ENCODE measurements at places on chromosomes 11 and 22.

- DNase-seq, result no peak
Measured at GRCh38 chr11:27348340-27348873, 14.6 kb downstream of the CCDC34 start.

DNA sequence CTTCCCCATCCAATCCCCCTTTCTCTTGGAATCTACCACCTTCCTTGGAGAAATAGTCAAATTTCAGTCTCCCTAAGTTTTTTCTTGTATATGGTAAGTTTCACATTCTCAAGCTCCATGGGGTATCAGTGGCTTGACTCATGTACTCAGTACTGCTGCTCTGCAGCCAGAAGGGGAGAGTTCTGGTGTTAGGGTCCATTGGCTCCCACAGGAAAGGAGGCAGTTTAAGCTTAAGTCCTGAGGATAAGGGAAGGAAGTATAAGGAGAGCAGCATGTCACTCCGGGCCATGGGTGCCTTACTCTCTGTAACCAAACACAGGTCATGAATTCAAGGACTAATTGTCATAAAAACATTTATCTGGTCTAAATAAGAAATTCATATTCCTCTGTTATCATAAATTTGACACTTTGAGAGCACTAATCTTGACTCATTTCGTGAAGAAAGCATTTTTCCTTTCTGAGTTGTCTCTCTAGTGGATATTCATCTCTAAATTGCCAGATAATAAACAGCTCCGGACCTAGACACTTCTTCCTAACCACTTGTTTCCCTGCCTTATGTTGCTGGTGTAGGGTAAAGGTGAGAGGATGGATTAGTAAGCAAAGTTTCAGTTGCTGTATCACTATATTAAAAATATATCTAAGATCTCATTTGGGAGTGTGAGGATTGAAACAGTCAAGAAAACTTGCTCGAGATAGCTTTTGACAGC, 20.1 kb upstream of the SORL1 start:
- DNase-seq, result no peak

DNA sequence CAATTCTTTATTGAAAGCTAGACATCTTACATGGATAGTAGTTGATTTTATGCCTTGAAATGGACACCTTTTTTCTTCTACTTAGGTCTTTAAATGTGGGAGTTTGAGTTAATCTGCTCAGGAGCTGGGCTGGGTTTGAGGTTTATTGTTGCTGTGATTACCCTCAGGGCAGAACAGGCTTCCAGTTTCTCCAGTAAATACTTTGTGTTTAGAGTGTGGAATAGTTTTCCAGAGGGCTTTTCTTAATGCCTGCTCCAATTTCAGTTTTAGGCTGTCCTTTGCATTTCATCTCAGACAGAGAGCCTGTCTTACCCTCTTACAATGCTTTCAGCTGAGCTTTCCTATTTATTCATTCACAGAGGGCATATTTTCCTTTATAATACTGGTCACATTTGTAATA, 69.9 kb upstream of the ADORA2A start:
- no peak for DNase-seq

- no peak for DNase-seq
Measured at GRCh38 chr11:45395947-45396346, 109.8 kb upstream of the SYT13 start.

DNA sequence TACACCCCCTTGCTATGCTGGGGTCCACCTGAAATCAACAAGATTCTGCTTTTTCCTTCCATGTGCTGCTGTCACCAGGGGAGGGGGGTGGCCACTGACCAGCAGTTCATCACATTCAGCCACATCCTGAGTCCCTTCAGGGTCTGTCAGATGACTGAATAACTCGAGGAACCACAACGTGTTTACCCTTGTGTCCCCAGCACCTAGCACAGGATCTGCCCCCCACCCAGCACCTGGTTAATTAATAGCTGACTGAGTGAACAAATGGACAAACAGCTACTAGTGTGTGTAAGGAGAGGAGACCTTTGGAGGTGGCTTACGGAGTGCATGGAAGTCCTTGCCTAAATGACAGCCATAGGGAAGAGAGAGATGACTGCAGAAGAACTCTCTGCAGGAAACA, 119.5 kb upstream of the NCAM1 start:
- no peak for DNase-seq

GRCh38 chr11:83571302-83571701, 285.1 kb upstream of the CCDC90B start:
- DNase-seq, result no peak

- DNase-seq, result no peak
Measured at GRCh38 chr22:39530692-39531331, 1.7 kb downstream of the RPS19BP1 start.

- no peak for DNase-seq
Measured at GRCh38 chr11:67429038-67429668, 859 bp downstream of the RPS6KB2 start.

- no peak for DNase-seq
Measured at GRCh38 chr11:92211576-92212167, 12.9 kb upstream of the FAT3 start.

DNA sequence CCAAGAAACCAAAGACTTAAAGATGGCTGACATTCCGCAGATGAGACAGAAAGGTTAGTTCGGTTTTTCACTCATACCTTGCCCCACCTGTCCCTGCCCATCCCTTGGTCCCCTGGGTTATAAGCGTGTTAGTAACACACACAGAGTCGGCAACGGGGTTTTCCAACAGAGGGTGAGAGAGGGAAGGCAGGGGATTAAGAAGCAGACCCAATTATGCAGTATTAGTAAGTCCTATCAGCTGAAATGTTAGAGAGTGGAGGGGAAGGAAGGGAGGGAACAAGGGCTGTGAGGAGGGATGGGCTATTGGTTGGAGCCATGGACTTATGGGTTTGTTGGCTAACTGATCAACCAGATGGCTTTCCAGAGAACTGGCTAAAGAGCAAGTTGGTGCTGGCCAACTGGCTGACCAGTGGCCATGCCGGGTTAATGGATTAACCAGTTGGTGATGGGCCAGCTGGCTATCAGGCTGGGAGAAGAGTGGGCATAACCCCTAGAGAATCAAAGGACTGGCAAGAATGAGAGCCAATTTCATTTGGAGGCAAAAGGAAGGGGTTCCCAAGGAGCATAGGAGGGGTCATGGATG, 45.5 kb downstream of the NRXN2 start:
- no peak for DNase-seq

GRCh38 chr11:15180212-15180792, 65.6 kb downstream of the INSC start:
- DNase-seq, result no peak

GRCh38 chr22:20147237-20147988, 3.4 kb downstream of the CCDC188 start:
- no peak for DNase-seq

DNA sequence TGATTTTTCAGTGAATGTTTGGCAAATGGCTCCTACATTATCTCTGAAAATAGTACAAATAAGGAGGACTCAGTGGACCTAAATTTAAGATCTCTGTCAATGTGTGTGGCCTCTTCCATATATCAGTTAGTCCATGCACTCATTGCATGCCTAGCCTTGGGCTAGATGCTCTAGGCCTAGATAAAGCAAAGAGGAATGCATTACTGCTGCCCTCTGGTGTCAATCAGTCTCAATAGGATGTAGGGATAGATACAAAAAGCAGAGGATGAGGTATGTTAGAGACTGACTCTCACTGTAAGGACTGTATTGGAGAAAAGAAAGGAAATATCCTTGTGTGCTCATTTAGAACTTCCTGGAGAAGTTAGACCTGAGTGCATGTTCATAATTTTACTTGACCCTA, 42.0 kb downstream of the MS4A2 start:
- DNase-seq, result peak; percentile 7

DNA sequence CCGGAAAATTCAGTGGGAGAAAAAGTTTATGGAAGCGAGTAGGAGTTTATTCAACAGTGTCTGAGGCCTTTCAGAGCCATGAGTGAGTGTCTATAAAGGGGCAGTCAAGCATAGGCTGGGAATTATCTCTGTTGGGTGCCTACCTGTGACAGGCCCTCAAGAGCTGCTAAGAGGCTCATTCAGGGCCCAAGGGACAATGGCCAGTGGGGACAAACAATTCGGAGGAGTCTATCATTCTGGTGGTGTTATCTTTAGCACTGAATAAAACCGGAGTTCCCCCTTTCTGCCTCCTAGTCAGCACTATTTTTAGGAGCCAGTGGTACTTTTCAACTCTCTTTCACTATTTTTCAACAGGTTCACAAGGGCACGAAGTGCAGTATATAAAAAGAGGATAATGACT, 89.5 kb upstream of the HTATIP2 start:
- DNase-seq, result no peak

DNA sequence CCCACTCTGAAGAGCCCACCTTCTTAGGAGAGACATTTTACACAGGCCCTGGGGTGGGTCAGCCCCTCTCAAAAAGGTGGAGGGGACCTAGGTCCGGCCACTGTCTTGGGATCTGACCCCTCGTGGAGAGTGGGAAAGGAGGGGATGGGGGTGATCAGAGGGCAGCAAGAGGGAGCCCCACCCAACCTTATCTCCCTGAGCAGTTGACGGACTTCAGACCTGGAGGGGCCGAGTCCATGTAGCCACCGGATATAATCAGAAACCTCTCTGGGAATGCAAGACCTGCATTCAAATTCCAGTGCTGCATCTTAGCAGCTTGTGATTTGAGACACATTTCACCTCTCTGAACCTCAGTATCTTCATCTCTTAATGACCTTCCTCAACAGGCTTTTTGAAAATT, 44.0 kb downstream of the TP53I11 start:
- no peak for DNase-seq

GRCh38 chr22:17980015-17980590, 44.3 kb downstream of the MICAL3 start:
- no peak for DNase-seq

DNA sequence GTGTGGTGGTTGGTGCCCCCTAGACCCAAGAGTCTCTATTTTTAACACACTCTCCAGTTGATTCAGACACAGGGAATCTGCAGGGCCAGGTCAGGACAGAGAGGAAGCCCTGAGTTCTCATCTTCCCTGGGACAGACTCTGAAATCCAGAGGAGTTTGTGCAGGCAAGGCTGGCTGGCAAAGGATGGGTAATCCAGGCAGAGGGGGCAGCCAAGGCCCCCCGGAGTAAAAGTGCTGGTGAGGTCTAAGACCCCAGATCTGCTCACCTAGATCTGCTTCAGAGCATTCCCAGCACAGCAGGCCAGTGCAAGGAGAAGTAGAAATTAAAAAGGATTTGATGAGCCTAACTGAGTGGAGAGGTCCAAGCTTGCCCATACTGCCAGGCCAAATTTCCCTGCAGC, 40.6 kb upstream of the MN1 start:
- DNase-seq, result no peak

DNA sequence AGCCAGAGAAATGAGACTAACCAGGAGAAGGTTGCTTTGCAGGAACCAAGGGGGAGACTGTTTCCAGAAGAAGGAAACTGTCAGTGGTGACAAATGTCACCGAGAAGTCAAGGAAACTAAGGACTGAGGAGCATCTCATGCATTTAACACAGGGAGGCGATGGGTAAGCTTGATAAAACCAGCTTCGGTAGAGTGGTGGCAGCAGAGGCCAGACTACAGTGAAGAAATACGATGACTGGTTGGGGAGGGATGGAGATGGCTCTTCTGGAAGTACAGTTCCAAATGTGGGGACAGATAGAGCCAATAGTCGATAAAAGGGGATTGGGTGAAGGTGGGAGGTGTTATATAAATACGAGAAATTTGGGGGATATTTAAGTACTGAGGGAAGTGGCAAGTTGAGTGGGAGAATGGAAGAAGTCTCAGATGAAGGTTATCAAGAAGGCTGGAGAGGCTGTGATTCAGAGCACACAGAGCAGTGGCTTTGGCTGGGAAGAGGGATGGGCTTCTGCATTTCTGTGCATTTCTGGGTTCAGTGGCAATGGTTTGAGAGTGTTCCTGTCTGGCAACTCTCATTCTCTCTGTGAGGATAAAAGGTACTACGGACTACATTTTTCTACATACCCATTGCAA, 29.2 kb downstream of the SC5D start:
- peak; percentile 33 for DNase-seq

GRCh38 chr11:86464509-86465221, 90.0 kb downstream of the CCDC81 start:
- DNase-seq, result no peak

DNA sequence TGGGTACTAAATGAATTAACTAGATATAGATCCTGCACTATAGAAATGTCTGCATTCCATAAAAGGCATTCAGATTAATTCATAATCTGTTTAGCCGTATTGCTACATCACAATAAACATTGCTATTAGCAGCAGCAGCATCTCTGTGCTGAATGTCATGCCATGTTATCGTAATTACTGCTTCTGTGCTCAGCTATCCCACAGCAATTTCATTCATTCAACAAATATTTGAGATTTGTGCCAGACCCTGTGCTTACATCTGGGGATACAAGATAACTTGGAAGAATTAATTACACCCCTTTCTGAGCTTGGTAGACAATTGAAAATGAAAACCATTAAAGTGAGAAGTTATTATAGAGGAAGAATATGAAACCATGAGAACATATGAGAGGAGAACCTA, 185.8 kb upstream of the C11orf87 start:
- DNase-seq, result no peak

- no peak for DNase-seq
Measured at GRCh38 chr22:49366437-49366836, 461.2 kb downstream of the BRD1 start.

DNA sequence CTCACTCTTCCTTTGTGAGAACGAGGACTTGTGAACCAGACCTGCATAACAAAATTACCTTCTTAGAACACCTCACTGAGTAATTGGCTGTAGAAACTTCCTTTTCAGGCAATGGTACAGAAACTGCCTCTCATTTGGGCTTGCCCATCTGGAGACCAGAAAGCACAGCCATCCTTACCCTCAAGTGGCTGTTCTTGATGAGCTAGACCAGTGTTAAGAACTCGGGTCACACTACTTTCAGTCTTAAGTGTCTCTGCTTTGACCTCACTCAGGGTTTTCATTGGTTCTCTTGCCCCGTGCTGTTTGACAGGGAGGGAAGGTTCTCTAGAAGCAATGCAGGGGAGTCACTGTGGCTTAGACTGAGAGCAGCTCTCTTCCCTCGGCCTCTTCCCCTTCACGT, 29.3 kb downstream of the NAT10 start:
- DNase-seq, result no peak

GRCh38 chr11:132994966-132995365, 537.3 kb downstream of the OPCML start:
- DNase-seq, result no peak

- DNase-seq, result peak; percentile 36
Measured at GRCh38 chr11:2885017-2885677, 428 bp downstream of the CDKN1C start.

GRCh38 chr11:78935398-78936068, 360.9 kb upstream of the NARS2 start:
- DNase-seq, result no peak

DNA sequence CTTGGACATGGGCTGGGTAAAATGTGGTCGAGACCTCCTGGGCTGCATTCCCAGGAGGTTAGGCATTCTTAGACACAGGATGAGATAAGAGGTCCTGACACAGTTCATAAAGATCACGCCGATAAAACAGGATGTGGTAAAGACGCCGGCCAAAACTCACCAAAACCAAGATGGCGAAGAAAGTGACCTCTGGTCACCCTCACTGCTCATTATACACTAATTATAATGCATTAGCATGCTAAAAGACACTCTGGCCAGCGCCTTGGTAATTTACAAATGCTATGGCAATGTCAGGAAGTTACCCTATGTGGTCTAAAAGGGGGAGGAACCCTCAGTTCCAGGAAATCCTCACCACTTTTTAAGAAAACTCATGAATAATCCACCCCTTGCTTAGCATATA, 983.3 kb downstream of the OPCML start:
- DNase-seq, result no peak

GRCh38 chr22:42868751-42869251, 11.7 kb upstream of the ARFGAP3 start:
- DNase-seq, result no peak
